SK-N-SH (cell line): ENCODE measurements at places on chromosomes 7 and 10. TPM values are rescaled to one million over a fixed set of nuclear protein-coding genes. Genes with fewer than 3 reads are reported as not detected.

Gene C10orf143
- polyA plus RNA-seq = 1.4 and 2.2 TPM in 2 replicates

Gene AGR3
- polyA plus RNA-seq = not detected in 2 replicates

DNA sequence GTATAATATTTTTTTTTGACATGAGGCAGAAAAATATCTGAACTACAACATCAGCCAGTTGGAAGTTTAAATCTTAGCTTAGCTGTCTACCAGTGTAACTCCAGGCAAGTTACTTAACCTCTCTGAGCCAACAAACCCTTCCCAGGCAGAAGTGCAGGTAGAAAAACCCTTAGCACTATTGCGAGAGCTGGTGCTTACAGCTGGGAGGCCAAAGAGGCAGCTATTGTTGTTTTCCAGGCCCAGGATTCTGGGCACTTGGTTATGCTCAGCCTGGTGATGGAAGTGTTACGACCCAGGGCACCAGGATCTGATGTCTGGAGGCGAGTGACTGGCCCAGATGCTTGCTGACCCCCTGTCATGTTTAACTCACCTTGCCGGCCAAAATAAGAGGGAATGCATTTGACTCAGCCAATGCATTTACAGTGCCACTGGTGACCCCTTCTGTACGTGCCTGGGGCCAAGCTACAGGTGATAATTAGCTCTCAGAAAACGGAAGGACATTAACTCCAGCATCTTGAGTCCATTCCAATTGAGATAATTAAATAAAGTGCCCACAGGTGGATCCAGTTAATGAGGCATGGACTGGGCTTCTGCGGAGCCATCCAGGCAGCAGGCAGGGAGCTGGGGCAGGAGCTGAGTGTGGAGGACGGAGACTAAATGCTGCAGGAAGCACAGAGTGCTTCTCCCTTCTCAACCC lies 126.5 kb upstream of the HABP2 start:
- peaks cover 15% of the 10 kb centered on the region for H3K4me1 ChIP-seq
- no peak overlapping the region for H3K4me3 ChIP-seq
- H3K27ac ChIP-seq = no peak overlapping the region
- no peaks in the 10 kb centered on the region for H3K36me3 ChIP-seq
- H3K27me3 ChIP-seq = no peaks in the 10 kb centered on the region; the same call in 1 of the 2 replicates

Gene DGKB
- polyA plus RNA-seq = 2.1 and 3.3 TPM in 2 replicates

- H3K27me3 ChIP-seq = no peaks in the 10 kb centered on the region
- H3K36me3 ChIP-seq = no peaks in the 10 kb centered on the region
- peak overlapping the region; percentile 79 for H3K27ac ChIP-seq
- no peaks in the 10 kb centered on the region for H3K4me1 ChIP-seq
- H3K4me3 ChIP-seq = no peak overlapping the region
Measured at GRCh38 chr10:6279540-6280267, 77.0 kb downstream of the PFKFB3 start.
